Prostate gland (tissue), 2 donors: ENCODE measurements at places on chromosomes 4 and X. TPM values are rescaled to one million over a fixed set of nuclear protein-coding genes. Genes with fewer than 3 reads are reported as not detected.

Gene SPARCL1
- total RNA-seq: 248 TPM

DNA sequence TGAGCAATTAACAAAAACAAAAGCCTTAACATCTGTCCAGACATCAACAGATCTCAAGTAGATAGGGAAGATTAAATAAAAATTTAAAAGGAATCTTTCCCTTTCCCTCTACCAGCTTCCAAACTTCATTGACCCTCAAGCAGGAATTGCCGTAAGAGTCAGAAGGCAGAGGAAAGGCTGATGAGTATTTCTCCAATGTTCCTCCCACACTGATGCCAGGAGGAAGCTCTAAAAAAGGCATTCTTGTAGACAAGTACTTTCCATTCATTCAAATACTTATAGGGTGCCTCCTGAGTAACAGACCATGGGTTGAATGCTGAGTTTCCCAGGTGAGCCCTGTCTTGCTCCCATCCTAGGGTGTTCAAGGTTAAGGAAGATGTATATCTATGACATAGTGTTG, 151.6 kb upstream of the GPC4 start:
- DNase-seq: no peak

- DNase-seq: no peak
These were observed 32.8 kb downstream of the PASD1 start for GRCh38 chrX:151596282-151596681.

- DNase-seq: no peak
These were observed 3.6 kb upstream of the MAGED1 start for GRCh38 chrX:51889851-51890250.

Gene GRIA3
- 1.1 TPM for total RNA-seq

- DNase-seq: peak; percentile 40
These were observed 16.8 kb upstream of the DMP1 start for GRCh38 chr4:87633243-87633642.

DNA sequence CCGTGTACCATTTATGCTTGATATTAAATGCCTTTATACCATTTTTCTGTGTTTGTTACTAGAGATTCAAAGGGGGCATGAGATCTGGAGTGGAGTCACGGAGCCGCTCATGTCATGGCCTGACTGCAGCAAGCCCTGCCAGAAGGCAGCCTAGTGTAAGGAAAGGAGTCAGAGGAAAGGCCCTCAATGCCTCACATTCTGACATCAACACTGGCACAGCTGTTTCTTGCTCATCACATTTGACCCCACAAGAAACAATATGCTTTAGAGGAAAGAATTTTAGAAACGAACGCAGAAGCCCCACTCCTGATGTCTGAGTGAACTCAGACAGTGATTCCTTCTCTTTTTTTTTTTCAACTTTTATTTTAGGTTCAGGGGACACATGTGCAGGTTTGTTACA, 322.4 kb upstream of the CPEB2 start:
- no peak for DNase-seq

- no peak for DNase-seq
These were observed 78.1 kb upstream of the TNIP3 start for GRCh38 chr4:121242188-121242750.

GRCh38 chrX:84876876-84877275, 126.8 kb upstream of the APOOL start:
- DNase-seq: no peak

DNA sequence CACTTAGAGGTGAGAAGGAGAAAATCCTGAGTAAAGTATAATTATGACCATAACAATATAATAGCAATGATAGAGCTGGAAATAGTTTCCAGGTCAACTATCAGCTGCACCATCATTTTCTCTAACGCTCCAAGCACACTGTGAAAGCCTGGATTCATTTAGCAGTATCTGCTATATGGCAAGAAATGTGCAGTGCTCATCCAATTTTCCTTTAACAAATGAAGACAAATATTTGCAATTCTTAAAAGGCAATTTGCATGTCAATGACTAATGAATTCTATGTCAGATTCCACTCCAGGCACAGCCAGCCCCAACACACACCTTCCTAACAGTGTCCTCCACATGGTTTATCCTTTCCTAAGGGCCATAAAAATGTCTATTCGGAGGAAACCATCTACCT, 12.7 kb downstream of the PRSS12 start:
- no peak for DNase-seq

Gene UGT2B15
- total RNA-seq: 0.41 TPM

DNA sequence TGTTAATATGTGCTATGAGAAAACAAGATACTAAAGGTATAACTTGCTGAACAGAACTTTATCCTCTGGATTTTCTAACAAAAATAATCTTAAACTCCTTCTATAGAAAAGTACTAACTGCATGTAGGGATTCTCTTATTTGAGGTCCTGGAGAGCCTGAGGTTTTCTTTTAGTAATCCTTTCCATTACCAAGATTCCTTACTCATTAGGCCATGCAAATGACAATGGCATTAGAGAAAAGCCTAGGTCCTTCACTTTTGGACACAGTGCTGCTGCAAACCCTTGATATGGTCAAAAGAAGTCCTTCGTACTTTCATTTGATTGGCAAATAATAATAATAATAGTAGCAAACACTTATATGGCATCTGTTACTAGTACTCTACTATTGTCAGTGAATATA, 3.2 kb downstream of the MMRN1 start:
- DNase-seq: no peak

Gene ARHGAP6
- 72.6 TPM for total RNA-seq

Gene MYOZ2
- 5.5 TPM for total RNA-seq

DNA sequence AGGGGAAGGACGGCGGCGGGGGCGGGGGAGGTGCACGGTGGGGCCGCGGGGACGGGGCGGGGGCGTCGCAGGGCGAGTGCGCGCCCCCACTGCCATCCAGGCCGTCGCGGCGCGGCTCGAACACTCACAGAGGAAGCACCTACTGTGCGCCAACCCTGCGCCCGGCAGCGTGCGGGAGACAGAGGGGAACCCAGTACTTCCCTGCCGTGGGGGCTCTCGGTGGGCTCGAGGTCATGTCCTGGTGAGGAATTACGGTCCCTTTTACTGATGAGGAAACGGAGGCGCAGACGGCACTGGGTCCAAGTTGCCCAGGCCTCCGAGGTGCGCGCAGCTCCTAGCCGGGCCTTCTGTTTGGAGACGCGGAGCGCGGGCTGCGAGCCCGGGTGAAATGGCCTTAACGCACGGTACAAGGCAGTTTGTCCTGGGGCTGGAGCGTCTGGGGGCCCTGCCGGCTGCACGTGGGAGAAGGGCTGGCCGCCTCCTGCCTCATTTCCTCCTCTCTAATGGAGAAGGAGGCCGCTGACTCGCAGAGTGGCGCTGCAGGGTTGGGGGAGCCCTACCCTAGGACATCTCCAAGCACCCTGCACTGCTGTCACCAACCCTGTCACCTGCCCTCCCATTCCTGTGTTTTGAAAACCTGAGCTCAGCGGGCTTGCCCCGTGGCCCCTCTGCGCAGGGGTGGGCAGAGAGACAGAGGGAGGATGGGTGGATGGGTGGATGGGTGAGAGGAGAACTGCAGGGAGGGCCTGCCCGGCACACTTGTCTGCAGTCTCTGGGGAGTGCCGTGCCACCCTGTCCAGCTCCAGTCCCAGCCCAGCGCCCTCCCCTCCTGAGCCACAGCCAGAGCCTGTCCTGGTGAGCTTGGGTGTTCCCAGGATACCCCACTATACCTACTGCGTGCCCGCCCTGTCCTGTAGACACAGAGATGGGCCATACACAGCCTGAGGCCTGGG, 106.0 kb downstream of the ADRA2C start:
- no peak for DNase-seq

DNA sequence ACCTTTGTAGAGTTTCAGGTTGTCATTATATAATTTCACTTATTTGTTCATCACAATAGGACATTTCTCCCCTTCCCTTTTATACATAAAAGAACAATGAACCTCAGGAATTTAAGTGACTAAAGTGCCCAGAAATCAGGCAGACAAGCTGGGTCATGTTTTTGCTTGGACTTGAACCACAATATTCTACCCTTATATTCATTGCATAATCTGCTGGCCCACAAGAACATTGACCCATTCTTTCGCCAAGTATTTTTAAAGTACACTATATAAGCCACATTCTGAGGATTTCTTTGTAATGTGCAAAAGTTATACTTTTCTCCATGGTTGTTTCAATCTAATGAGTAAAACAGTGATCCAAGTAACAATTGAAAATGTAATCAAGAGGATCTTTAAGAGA, 637.5 kb upstream of the SLIT2 start:
- DNase-seq: no peak

GRCh38 chrX:5180135-5180741, 1048.4 kb downstream of the NLGN4X start:
- no peak for DNase-seq

Gene MAGEA1
- not detected for total RNA-seq

- no peak for DNase-seq
These were observed 87.5 kb downstream of the LEF1 start for GRCh38 chr4:108081256-108081655.

DNA sequence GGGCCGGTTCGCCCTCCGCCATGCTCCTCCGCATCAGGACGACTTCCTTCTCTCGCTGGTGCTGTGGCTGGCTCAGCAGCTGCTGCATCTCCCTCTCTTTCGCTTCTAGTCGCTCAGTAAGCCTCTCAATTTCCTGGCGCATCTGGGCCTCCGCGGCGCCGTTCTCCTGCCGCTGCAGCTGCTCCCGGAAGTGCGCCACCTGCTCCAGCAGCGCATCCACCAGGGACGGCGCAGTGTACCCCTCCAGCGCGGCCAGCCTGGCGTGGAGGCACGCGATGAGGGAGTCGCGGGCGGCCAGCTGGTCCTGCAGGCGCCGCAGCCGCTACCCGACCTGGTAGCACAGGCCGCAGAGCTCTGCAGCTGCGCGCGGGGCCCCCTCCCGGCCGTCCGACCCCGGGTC, 97.4 kb upstream of the MED14 start:
- no peak for DNase-seq

Gene HHIP
- 7.2 TPM for total RNA-seq
